Stimulated activated CD8-positive, alpha-beta memory T cell treated with anti-CD3 and anti-CD28 coated beads, Interleukin-15, amount 100 ng/mL, for 48 hours (primary cell): ENCODE measurements at places on chromosomes 5 and 9.

- peak; percentile 20 for DNase-seq
Measured at GRCh38 chr9:88537761-88538091, 2.7 kb downstream of the NXNL2 start.

GRCh38 chr9:30574355-30575151 is 1809.9 kb upstream of the ACO1 start:
- DNase-seq, result no peak

DNA sequence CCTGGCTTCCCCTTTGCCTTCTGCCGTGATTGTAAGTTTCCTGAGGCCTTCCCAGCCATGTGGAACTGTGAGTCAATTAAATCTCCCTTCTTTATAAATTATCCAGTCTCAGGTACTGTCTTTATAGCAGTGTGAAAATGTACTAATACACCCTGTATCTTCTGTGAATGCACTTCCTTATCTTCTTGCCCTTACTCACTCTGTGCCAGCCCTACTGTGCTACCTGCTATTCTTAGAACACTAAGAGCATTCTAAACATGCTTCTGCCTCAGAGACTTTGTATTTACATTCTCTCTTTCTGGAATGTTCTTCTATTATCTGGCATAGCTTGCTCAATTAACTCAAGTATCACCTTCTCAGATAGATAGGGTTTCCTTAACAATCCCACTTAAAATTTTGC is 164.4 kb upstream of the EDIL3 start:
- DNase-seq, result no peak

DNA sequence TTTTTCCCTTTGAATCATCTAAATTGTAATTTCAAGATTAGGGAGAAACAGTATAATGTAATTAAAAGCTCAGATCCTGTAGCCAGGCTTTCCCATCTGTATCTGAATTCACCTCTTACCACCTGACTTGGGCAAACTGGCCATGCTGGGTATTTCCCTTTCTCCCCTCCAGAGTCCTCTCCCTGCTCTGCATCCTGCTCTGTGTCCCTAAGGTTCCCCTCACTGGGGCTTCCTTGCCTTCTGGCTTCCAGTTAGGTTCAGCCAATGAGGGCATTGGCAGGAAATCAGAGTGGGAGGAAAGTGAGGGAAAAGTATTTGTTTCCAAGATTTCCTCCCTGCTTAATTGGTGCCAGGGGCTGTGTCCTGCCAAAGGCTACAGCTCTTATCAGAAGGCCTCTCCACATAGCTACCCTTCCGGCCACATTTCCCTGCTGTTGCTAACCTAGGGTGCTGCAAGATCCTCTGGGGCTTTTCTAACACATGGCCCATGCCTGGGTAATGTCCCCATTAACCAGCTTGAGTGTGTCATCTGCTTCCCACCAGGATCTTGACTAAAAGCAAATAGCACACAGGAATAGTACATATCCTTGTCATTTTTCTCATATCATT is 51.0 kb upstream of the MPDZ start:
- DNase-seq, result no peak

- no peak for DNase-seq
Measured at GRCh38 chr5:140567136-140567818, 2.6 kb downstream of the SLC35A4 start.

DNA sequence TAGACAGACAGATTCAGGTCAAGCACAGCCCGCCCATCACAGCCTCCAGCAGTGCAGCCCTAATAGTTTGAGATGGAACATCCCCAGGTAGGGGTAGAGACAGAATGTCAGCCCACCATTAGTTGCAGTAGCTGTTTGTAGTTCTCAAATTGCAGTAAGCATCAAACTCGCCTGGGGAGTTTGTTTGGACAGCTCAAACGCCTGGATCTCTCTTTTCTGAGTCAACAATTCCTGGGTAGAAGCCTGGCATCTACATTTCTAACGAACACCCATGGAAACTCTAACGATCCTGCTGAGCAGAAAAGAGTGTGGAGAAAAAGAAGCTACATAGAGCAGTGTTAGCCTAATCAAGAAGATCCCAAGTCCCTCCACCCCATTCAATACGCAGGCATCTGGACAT is 59.4 kb downstream of the ADAMTS16 start:
- DNase-seq, result no peak
